ENCODE measurements at places on chromosomes 1 and 21. TPM values are rescaled to one million over a fixed set of nuclear protein-coding genes. Genes with fewer than 3 reads are reported as not detected.

ADAMTSL4 gene
- 24.6 TPM for total RNA-seq

AK5 gene
- total RNA-seq = 3.4 TPM

TMPRSS15 gene
- total RNA-seq = 4.1 TPM

SPRR2G gene
- not detected for total RNA-seq

THEM5 gene
- total RNA-seq = not detected

PLD5 gene
- total RNA-seq = 2.6 TPM

ECM1 gene
- total RNA-seq = 33.8 TPM

TLR5 gene
- total RNA-seq = 4.2 TPM

GRCh38 chr1:32406629-32407111, 12.4 kb upstream of the BSDC1 start:
- H3K4me3 ChIP-seq = no peak overlapping the region
- no peak overlapping the region for H3K27ac ChIP-seq
- no peaks in the 10 kb centered on the region for H3K36me3 ChIP-seq
- H3K27me3 ChIP-seq = peaks cover under 1% of the 10 kb centered on the region
- DNase-seq = no peak

- H3K27ac ChIP-seq = no peak overlapping the region
- peaks cover 50% of the 10 kb centered on the region for H3K27me3 ChIP-seq
- no peaks in the 10 kb centered on the region for H3K4me1 ChIP-seq
- DNase-seq = no peak
These were observed 74.6 kb upstream of the CSF3R start for GRCh38 chr1:36557041-36558000.

GRCh38 chr1:77680173-77680572, 2.3 kb downstream of the ZZZ3 start:
- peaks cover 3% of the 10 kb centered on the region for H3K36me3 ChIP-seq
- H3K27me3 ChIP-seq = no peaks in the 10 kb centered on the region
- peaks cover 27% of the 10 kb centered on the region for H3K4me1 ChIP-seq
- H3K27ac ChIP-seq = no peak overlapping the region

GRCh38 chr1:200337831-200338230, 72.0 kb downstream of the ZNF281 start:
- no peak for DNase-seq
- H3K4me3 ChIP-seq = no peak overlapping the region
- H3K36me3 ChIP-seq = no peaks in the 10 kb centered on the region
- peaks cover 16% of the 10 kb centered on the region for H3K4me1 ChIP-seq
- no peaks in the 10 kb centered on the region for H3K27me3 ChIP-seq
- H3K27ac ChIP-seq = no peak overlapping the region

- no peak overlapping the region for H3K4me3 ChIP-seq
- H3K36me3 ChIP-seq = no peaks in the 10 kb centered on the region
- peaks cover 14% of the 10 kb centered on the region for H3K27me3 ChIP-seq
- H3K27ac ChIP-seq = no peak overlapping the region
- no peak for DNase-seq
These were observed 40.2 kb upstream of the CYP4X1 start for GRCh38 chr1:46983166-46983829.

DNA sequence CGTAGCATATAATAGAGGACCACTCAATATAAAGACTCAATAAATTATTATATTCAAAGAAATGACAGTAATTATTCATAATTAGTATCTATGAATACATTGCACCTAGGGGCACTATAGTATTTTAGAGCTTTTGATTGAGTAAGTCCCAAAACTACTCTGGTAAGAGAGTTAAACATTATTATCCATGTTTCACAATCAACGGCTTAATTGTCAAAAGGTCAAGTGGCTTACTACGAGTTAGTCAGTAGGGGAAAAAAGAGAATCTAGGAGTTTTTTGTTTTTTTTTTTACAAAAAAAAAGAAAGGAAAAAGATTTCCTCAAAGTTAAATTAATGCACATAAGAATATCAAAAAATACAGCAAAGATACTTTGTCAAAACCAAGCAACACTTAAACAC, 20.4 kb upstream of the LAMC1 start:
- no peak overlapping the region for H3K27ac ChIP-seq
- H3K4me1 ChIP-seq = no peaks in the 10 kb centered on the region
- peaks cover 3% of the 10 kb centered on the region for H3K27me3 ChIP-seq
- no peaks in the 10 kb centered on the region for H3K36me3 ChIP-seq

DNA sequence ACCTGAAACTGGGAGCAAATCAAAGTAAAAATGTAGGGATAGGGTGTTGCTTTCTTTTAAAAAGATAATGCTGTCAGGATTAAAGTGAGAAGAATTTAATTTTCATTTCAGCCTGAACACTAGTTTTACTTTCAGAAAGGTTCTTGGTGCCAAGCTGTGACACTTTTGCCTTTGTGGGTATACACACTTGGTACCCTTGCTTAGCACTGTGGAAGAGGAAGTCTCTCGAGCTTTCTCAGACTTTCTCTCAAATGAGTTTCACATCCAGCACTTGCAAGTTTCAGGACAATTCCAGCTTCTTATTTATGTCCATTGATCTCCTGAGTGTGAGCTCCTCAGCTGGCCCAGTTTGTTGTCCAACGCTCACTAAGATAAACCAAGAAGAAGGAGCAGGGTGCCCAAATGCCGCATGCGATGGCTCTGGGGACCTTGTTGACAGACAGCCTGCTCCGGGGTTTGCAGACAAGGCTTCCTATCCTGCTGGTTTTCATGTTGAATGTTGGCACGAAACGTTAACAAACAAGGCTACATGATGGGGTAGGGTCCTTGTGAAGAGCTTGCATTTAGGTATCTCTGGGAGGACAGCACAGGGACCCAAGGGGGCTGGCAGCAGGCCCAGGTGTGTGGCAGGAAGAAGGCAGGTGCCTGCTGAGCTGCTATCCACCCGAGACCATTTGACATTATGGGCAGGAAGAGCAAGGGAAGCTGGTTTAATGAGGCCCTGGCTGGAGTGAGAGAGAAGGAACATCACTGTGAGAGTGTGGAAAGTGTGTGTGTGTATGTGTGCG, 79.7 kb downstream of the POFUT2 start:
- DNase-seq = no peak
- no peak overlapping the region for H3K27ac ChIP-seq
- H3K27me3 ChIP-seq = no peaks in the 10 kb centered on the region
- H3K36me3 ChIP-seq = peaks cover 7% of the 10 kb centered on the region
- H3K4me1 ChIP-seq = no peaks in the 10 kb centered on the region

DNA sequence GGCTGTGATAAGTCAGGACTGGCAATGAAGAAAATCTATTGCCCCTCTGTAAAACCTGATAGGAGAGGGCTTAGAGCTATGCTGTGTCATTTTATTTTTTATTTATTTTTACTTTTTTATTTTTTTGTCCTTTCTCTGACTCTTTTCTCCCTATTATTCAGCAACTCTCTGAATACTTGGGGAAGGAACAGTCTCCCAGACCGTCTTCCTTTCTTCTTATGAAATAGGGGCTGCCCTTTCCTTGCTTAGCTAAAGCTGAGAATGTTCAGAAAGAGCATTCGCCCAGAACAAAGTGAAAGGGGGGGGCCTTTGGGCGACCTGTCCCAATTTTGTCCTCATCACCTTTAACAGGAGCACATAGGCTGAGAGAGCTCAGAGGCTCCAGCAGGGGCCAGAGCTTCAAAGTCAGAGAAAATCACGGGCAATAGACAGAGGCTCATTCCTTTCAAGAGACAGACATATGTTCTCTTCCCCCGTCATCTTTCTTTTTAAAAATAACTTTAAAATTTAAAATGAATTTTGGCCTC, 80.9 kb downstream of the RNF220 start:
- H3K27me3 ChIP-seq = peaks cover 24% of the 10 kb centered on the region
- no peak for DNase-seq
- H3K36me3 ChIP-seq = no peaks in the 10 kb centered on the region
- H3K4me1 ChIP-seq = peaks cover 19% of the 10 kb centered on the region

DNA sequence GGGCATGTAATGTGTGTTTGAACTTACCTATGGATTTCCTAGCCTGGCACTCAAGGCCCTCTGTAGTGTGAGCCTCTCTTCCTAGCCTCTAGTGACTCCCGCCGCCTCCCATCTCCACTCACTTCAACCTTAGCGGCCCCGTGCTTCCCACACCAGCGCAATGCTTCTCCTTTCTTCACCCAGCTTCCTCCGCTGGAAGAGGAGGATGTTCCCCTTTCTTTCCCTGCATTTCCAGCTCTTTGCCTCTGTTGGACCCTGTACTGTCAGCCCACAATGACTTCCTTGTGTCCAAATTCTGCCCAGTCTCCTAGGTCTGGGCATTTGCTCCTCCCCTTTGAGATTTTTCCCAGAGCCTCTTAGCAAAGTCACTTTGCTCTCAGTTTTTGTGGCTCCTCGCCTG, 138.1 kb upstream of the IRF2BP2 start:
- H3K4me1 ChIP-seq = peaks cover 58% of the 10 kb centered on the region
- no peak overlapping the region for H3K4me3 ChIP-seq
- H3K27me3 ChIP-seq = no peaks in the 10 kb centered on the region
- DNase-seq = no peak
- no peaks in the 10 kb centered on the region for H3K36me3 ChIP-seq

- DNase-seq = no peak
- no peak overlapping the region for H3K4me3 ChIP-seq
These were observed 132.5 kb downstream of the PEX14 start for GRCh38 chr1:10607228-10607627.

GRCh38 chr1:98044766-98045165, 123.9 kb upstream of the DPYD start:
- no peaks in the 10 kb centered on the region for H3K36me3 ChIP-seq
- H3K4me1 ChIP-seq = peaks cover 9% of the 10 kb centered on the region
- peaks cover 70% of the 10 kb centered on the region for H3K27me3 ChIP-seq
- no peak for DNase-seq
- no peak overlapping the region for H3K27ac ChIP-seq

- peaks cover 3% of the 10 kb centered on the region for H3K36me3 ChIP-seq
- H3K27ac ChIP-seq = peak overlapping the region; percentile 70
- peaks cover 20% of the 10 kb centered on the region for H3K4me1 ChIP-seq
- peak; percentile 89 for DNase-seq
- H3K27me3 ChIP-seq = no peaks in the 10 kb centered on the region
These were observed 20.6 kb downstream of the TCEA3 start for GRCh38 chr1:23403735-23404486.

- H3K27ac ChIP-seq = no peak overlapping the region
- no peaks in the 10 kb centered on the region for H3K36me3 ChIP-seq
- peaks cover 13% of the 10 kb centered on the region for H3K4me1 ChIP-seq
- peaks cover 29% of the 10 kb centered on the region for H3K27me3 ChIP-seq
These were observed 156.8 kb downstream of the FOXD2 start for GRCh38 chr1:47594627-47595026.
